CD4-positive, alpha-beta T cell (primary cell): ENCODE measurements at places on chromosomes 1 and 21.

- H3K4me3 ChIP-seq: no peak overlapping the region
- DNase-seq: no peak
- H3K27ac ChIP-seq: no peak overlapping the region
- H3K36me3 ChIP-seq: no peaks in the 10 kb centered on the region
- no peaks in the 10 kb centered on the region for H3K27me3 ChIP-seq
Observed at GRCh38 chr1:202243006-202243405, 49.4 kb downstream of the LGR6 start.

- peaks cover 8% of the 10 kb centered on the region for H3K36me3 ChIP-seq
- H3K27me3 ChIP-seq: no peaks in the 10 kb centered on the region
- no peak overlapping the region for H3K4me3 ChIP-seq
- no peak overlapping the region for H3K27ac ChIP-seq
- peaks cover 4% of the 10 kb centered on the region for H3K4me1 ChIP-seq
- DNase-seq: no peak
Observed at GRCh38 chr1:39877231-39877778, 6.0 kb downstream of the TRIT1 start.

GRCh38 chr1:182679684-182680083, 4.7 kb downstream of the RGS8 start:
- no peaks in the 10 kb centered on the region for H3K36me3 ChIP-seq
- no peak overlapping the region for H3K27ac ChIP-seq
- H3K4me1 ChIP-seq: peaks cover 3% of the 10 kb centered on the region
- no peak for DNase-seq

- no peak for DNase-seq
- H3K27ac ChIP-seq: no peak overlapping the region
- no peaks in the 10 kb centered on the region for H3K36me3 ChIP-seq
- H3K4me3 ChIP-seq: no peak overlapping the region
- H3K27me3 ChIP-seq: no peaks in the 10 kb centered on the region
- H3K4me1 ChIP-seq: no peaks in the 10 kb centered on the region
Observed at GRCh38 chr1:151578941-151579340, 32.9 kb upstream of the SNX27 start.

GRCh38 chr1:117810553-117810952, 118.9 kb downstream of the GDAP2 start:
- peaks cover 8% of the 10 kb centered on the region for H3K27me3 ChIP-seq
- DNase-seq: no peak
- no peak overlapping the region for H3K4me3 ChIP-seq
- no peaks in the 10 kb centered on the region for H3K4me1 ChIP-seq

DNA sequence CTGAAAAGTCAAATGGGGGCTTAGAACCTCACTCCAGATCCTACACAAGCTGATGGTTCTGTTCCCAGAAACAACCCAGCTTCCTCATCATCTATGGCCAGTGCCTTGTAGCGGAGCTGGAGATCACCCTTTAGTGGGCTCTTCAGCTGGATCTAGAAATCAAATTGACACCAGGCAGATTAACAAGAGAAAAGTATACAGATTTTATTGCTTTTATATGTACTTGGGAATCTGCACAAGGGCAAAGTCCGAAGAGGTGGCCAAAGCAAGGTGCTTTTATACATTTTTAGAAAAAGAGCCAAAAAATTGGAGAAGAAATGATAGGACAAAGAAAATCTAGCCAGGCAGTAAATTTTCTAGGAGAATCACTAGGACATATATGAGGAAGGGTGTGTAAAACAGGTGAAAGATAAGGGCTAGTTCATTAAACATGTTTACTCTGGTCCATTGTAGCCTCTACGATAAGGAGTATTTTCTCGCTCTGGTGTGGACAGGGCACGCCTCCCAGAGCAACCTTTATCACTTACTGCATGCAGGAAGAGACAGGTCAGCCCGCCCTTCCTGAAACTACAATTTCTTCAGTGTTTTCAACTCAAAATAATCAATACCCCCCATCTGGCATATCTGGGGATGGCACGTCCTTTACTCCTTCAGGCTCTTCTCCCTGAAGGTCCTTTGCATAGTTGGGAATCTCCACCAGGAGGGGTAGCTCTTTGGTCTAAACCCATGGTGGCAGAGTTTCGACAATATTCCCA, 14.0 kb upstream of the LGALS8 start:
- no peaks in the 10 kb centered on the region for H3K36me3 ChIP-seq
- no peak for DNase-seq
- H3K4me1 ChIP-seq: peaks cover 4% of the 10 kb centered on the region
- no peaks in the 10 kb centered on the region for H3K27me3 ChIP-seq
- H3K27ac ChIP-seq: no peak overlapping the region

GRCh38 chr1:104665300-104665699, 915.6 kb downstream of the AMY1C start:
- H3K4me1 ChIP-seq: no peaks in the 10 kb centered on the region
- no peaks in the 10 kb centered on the region for H3K27me3 ChIP-seq
- no peaks in the 10 kb centered on the region for H3K36me3 ChIP-seq
- H3K27ac ChIP-seq: no peak overlapping the region
- DNase-seq: no peak

GRCh38 chr1:44296806-44297205, 58.3 kb downstream of the ERI3 start:
- no peak for DNase-seq
- H3K4me1 ChIP-seq: no peaks in the 10 kb centered on the region
- no peak overlapping the region for H3K27ac ChIP-seq

DNA sequence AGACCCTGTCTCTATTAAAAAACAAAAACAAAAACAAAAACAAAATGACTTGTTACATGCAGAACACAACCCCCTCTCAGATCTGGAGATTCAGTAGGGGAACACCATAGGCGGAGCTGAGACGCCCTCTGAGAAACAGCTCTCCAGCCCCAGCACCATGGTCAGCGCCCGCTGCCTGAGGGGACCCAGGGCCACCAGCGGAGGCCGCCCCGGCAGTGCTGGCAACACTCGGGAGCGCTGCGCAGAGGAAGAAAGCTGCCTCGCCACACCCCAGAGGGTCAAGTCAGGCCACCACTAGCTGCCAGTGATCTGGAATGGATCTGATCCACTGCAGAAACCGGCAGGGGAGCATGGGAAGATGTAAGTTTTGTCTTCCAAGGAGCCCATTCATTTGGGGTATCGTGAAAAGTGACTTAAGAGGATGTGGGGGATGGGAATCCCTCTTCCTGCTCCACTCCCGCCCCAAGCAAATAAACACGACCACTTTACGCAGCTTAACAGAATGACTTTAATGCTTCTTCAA, 3.1 kb downstream of the ACTA1 start:
- H3K36me3 ChIP-seq: no peaks in the 10 kb centered on the region
- no peak overlapping the region for H3K27ac ChIP-seq
- peaks cover 37% of the 10 kb centered on the region for H3K4me1 ChIP-seq
- H3K4me3 ChIP-seq: peak overlapping the region; percentile 33
- H3K27me3 ChIP-seq: peaks cover 93% of the 10 kb centered on the region
- DNase-seq: peak; percentile 34

- H3K36me3 ChIP-seq: no peaks in the 10 kb centered on the region
- H3K4me1 ChIP-seq: no peaks in the 10 kb centered on the region
- H3K4me3 ChIP-seq: no peak overlapping the region
- no peak overlapping the region for H3K27ac ChIP-seq
- H3K27me3 ChIP-seq: no peaks in the 10 kb centered on the region
Observed at GRCh38 chr1:10733474-10734366, 62.7 kb downstream of the CASZ1 start.

GRCh38 chr1:2295526-2295925, 67.4 kb downstream of the SKI start:
- H3K36me3 ChIP-seq: peaks cover 30% of the 10 kb centered on the region
- H3K4me1 ChIP-seq: peaks cover 100% of the 10 kb centered on the region
- DNase-seq: no peak
- H3K27me3 ChIP-seq: no peaks in the 10 kb centered on the region
- no peak overlapping the region for H3K4me3 ChIP-seq

DNA sequence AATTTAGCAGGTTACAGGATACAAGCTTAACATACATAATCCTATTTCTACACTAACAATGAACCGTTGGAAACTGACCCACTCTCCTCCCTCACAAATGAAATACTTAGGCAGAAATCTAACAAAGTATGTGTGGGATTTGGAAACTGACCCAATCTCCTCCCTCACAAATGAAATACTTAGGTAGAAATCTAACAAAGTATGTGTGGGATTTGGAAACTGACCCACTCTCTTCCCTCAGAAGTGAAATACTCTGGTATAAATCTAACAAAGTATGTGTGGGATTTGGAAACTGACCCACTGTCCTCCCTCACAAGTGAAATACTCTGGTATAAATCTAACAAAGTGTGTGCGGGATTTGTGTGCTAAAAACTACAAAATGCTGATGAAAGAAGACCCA, 60.3 kb downstream of the TRAF5 start:
- no peak overlapping the region for H3K27ac ChIP-seq
- H3K36me3 ChIP-seq: no peaks in the 10 kb centered on the region
- H3K4me3 ChIP-seq: no peak overlapping the region
- H3K27me3 ChIP-seq: no peaks in the 10 kb centered on the region
- H3K4me1 ChIP-seq: peaks cover 8% of the 10 kb centered on the region

DNA sequence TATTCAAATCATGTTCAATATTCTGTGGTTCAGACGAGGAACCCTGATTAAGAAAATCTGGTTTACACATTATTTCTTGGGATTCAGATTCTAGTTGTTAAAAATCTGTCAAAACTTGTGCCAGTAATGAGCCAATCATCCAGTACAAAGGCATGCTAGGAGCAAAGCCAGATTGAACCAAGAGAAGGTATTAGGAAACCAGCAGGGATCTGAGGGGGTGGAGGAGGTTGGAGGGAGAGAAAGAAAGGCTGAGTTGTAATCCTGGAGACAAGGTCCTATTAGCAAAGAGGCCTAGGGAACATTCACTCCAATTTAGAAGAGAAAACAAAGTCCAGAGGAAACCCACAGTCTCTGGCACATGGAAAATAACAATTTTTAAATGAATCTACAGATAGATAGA, 352.9 kb downstream of the LTN1 start:
- no peak overlapping the region for H3K27ac ChIP-seq
- no peaks in the 10 kb centered on the region for H3K36me3 ChIP-seq
- H3K4me1 ChIP-seq: no peaks in the 10 kb centered on the region

GRCh38 chr1:214446772-214447556, 104.4 kb downstream of the PTPN14 start:
- H3K36me3 ChIP-seq: no peaks in the 10 kb centered on the region
- no peaks in the 10 kb centered on the region for H3K27me3 ChIP-seq
- no peak overlapping the region for H3K27ac ChIP-seq

DNA sequence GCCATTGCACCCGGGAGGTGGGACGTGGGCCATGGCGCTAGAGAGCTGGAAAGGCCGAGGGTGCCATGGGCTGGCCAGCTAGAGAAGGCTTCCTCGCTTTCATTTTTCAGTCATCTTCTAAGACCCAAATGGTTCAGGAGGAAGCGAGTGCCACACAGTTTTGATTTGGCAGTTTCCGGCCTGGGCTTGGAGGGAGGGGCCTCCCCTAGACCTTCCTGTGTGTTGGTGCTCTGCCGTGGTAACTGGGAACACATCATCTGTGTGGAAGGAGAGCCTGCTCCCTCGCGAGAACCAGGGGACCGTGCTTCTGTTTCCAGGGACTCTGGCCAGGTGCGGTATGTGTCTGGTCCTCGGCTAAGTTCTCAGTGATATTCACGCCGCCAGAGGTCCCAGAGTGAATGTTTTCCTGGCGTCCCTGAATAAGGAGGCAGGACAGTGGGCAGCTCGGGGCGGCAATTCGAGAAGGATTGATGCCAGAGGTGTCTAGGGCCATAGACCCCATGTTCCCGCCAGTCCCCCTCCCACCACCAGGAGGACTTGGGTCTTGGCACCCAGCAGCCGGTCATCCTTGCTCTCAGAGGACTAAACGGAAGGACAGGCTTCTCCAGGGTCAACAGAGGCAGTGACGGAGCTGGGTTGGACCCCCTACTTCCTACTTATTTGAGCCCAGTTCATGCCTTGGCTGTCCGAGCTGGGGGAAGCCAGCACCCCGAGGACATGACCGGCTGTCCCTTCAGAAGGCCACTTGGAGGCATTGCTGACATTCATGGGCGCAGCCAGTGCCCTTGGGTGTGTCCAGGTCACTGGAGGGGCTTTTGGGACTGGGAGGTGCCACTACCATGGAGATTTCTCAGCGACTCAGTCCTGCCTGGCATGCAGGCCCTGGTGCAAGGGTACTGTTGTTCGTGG, 2.7 kb upstream of the NPHP4 start:
- H3K27ac ChIP-seq: peak overlapping the region; percentile 63
- H3K36me3 ChIP-seq: peaks cover 20% of the 10 kb centered on the region
- peaks cover 53% of the 10 kb centered on the region for H3K4me1 ChIP-seq
- peak; percentile 57 for DNase-seq
- peak overlapping the region; percentile 76 for H3K4me3 ChIP-seq
- no peaks in the 10 kb centered on the region for H3K27me3 ChIP-seq

- peaks cover 50% of the 10 kb centered on the region for H3K36me3 ChIP-seq
- DNase-seq: no peak
- H3K27ac ChIP-seq: no peak overlapping the region
- no peak overlapping the region for H3K4me3 ChIP-seq
- H3K27me3 ChIP-seq: no peaks in the 10 kb centered on the region
Observed at GRCh38 chr1:27804791-27805190, 25.8 kb upstream of the PPP1R8 start.

- H3K4me1 ChIP-seq: peaks cover 14% of the 10 kb centered on the region
- peaks cover 5% of the 10 kb centered on the region for H3K27me3 ChIP-seq
- DNase-seq: no peak
- peak overlapping the region; percentile 26 for H3K4me3 ChIP-seq
- H3K27ac ChIP-seq: no peak overlapping the region
Observed at GRCh38 chr1:35120458-35121133, 41.4 kb downstream of the ZMYM1 start.

DNA sequence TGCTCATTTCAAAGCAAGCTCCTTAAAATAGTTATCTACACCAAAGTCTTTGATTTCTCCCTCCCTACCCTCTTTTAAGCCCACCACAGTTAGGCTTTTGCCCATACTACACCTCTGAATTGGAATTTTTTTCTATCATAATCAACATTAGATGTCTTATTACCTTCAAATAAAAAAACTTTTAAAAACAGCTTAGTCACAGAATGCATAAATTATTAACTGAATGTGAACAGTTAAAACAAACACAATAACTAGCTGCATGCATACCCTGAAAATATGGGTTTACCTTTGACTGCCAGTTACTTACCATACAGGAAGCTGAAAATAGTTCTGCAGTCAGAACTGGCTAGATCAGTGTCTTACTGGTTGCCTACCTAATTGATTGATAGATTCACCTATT, 210.9 kb downstream of the TGFB2 start:
- H3K27me3 ChIP-seq: no peaks in the 10 kb centered on the region
- no peak overlapping the region for H3K4me3 ChIP-seq
- H3K4me1 ChIP-seq: no peaks in the 10 kb centered on the region
- DNase-seq: no peak
- H3K36me3 ChIP-seq: no peaks in the 10 kb centered on the region
- H3K27ac ChIP-seq: no peak overlapping the region
